T-helper 17 cell (primary cell): ENCODE measurements at places on chromosomes 5 and 9.
A peak's percentile ranks its signal among the peaks of the same experiment; 100 is the strongest.

DNA sequence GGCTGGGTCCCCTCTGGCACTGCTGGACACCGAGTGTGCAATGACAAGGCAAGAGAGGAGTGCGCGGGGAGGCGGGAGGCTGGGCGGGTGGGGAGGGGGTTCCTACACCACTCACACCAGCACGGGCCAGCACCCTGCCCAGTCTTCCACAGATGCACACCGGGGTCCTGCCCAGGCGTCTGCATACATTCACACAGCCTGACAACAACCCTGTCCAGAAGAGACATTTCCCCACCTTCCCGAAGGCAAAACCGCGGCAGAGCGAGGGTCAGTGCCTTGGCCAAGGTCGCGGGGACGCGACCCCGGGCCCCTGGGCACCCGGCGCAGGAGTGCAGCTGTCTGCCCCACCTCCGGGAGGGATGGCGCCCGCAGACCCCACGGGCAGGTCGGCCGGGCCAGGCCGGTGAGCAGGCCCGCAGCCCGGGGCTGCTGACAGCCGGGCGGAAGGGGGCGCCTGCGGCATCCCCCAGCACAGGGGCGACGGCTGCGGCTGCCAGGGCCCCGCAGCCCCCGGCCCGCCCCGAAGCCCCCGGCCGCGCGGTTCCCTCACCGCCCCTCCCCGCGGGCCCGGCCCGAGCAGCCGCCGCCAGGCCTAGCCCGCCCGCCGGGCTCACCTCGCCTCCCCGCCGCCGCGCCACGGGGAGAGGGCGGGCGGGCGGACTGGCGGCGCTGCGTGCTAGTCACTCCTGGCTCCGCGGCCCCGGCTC is 496 bp downstream of the MAPK9 start:
- H3K36me3 ChIP-seq: peaks cover 4% of the 10 kb centered on the region
- H3K4me1 ChIP-seq: peaks cover 42% of the 10 kb centered on the region
- peak overlapping the region; percentile 99 for H3K4me3 ChIP-seq
- no peak for DNase-seq
- H3K27ac ChIP-seq: peak overlapping the region; percentile 97

DNA sequence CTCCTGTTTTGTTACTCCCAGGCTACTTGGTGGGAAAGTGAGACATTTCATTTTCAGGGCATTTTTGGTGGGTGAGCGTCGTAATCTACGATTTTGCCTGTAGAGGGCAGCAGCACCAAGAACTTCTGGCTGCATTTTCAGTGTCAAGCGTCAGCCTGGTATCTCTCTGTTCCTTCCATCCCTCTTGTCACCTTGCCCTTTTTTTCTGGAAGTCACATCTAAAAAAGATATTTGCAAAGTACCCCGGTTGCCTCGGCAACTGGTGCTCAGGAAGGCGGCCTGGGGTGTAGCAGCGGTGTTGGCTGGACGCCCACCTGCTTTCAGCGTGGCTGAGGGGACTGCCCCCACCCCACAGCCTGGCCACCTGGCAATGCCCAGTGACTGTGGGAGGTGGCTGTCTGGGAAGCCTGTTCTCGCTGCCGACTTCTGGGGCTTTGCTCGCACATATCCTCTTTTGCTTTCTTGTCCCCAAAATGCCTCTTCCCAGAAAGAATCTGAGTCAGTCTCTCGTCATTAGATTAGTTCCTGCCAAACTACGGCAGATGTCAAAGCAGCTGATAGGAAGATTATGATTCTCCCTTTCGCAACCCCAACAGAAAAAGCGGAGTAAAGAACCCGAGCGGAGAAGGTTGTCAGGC is 84.5 kb downstream of the ACER2 start:
- H3K4me3 ChIP-seq: peak overlapping the region; percentile 74
- peaks cover 2% of the 10 kb centered on the region for H3K36me3 ChIP-seq
- no peak for DNase-seq
- H3K27ac ChIP-seq: no peak overlapping the region

DNA sequence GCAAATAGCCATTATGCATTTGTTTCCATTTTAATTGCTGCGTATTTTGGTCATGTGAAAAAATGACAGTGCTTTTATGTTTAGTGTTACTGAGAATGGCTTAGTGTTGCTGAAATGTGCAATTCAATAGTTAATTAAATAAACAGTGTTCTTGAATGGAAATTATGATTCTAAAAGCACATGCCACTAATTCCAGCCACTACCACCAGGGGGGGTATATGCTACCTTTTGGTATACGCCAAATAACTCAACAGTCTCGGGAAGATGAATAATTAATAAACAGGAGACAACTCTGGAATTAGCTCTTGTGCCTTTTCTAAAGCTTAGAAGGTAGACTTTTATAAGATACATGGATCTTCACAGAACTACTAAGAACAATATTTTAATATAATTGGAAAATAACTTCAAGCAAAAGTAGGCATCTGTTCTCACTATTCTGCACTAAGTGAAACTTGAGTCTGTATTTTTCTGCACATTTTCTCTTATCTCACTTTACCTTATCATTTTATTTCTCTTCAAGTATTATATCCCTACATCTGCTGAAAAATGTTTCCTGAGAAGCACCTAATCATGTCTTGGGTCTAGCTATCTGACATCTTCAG is 83.5 kb upstream of the MINAR2 start:
- H3K4me3 ChIP-seq: no peak overlapping the region
- no peak overlapping the region for H3K27ac ChIP-seq
- DNase-seq: no peak
- peaks cover 4% of the 10 kb centered on the region for H3K27me3 ChIP-seq

DNA sequence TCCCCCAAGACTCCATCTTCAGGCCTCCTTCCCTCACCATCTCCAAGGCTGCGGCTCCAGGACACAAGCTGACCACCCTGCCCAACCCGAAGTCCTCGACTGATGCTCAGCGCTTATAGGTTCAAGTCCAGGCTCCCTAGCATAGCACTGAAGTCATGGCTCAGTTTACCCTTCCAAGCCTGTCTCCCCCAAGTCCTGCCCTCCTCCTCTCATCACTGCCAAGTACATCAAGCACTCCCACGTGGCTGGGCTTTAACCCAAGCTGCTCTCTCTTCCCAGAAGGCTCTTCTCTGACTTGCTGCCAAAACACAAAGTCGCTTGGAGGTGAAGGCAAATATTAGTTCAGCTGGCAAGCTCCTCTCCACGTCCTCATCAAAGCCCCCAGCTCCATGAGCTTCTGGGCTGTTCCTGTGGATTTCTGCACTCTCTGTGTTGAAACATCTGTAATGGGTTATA is 22.1 kb upstream of the MARCHF6 start:
- H3K27ac ChIP-seq: no peak overlapping the region
- peaks cover 50% of the 10 kb centered on the region for H3K27me3 ChIP-seq
- peaks cover 15% of the 10 kb centered on the region for H3K4me1 ChIP-seq
- no peak for DNase-seq
- H3K36me3 ChIP-seq: peaks cover 11% of the 10 kb centered on the region
- no peak overlapping the region for H3K4me3 ChIP-seq

- H3K27ac ChIP-seq: no peak overlapping the region
- peaks cover 9% of the 10 kb centered on the region for H3K36me3 ChIP-seq
- H3K4me3 ChIP-seq: no peak overlapping the region
- no peak for DNase-seq
- no peaks in the 10 kb centered on the region for H3K4me1 ChIP-seq
- H3K27me3 ChIP-seq: no peaks in the 10 kb centered on the region
These were observed 169.8 kb downstream of the SEMA6A start for GRCh38 chr5:116404792-116405191.

DNA sequence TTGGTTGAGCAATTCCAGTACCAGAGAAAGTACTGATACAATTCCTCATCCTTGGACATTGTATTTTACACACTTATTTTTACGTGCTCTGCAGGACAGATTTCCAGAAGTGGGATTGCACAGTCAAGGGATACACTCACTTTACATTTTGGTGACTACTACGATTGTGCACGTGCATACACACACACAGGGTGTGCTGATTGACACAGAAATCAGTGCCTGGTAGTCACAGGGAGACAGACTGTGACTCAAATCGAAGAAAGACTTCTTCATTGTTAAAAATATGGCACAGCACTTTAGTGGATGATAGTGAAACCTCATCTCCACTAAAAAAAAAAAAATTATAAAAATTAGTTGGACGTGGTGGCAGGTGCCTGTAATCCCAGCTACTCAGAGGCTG is 1.5 kb downstream of the GARIN3 start:
- no peaks in the 10 kb centered on the region for H3K36me3 ChIP-seq
- H3K27me3 ChIP-seq: no peaks in the 10 kb centered on the region

DNA sequence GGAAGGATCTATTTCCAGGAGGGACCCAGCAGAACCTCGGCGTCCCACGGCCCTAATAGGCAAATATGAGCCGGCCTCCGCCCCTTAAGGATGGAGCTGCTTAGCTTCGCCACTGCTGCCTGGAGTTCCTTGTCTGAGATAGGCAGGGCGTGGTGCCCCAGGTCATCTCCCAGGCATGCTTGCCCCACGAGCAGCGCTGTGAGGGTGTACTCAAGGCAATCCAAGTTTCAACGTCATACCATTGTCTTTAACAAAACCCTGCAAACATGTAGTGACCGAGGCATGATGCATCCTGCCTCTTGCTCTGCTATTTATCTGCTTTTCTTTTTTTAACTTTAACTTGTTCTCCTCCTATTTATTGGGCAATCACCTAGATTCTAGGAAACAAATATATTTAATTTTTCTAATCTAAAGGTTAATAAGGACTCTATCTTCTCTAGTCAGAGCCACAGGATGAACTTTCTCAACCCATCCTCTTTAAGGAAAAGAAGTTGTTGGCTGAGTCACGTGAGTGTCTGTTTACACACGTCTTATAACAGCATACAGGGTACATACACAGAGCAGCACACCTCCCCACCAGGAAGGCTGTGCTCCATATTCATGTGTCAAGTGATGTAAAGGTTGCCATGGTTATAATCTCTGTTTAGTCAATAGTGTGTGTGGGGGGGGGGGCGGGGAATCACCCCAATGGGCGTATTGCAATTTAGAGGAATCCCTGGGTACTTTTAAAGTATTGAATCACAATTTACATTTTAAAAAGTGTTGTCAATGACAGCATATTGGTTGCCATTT is 27.3 kb upstream of the ZSWIM6 start:
- H3K36me3 ChIP-seq: peaks cover 3% of the 10 kb centered on the region
- peak overlapping the region; percentile 61 for H3K27ac ChIP-seq
- peaks cover 3% of the 10 kb centered on the region for H3K4me1 ChIP-seq
- DNase-seq: peak; percentile 13
- H3K4me3 ChIP-seq: no peak overlapping the region
- peaks cover 48% of the 10 kb centered on the region for H3K27me3 ChIP-seq

GRCh38 chr5:122463221-122463620 is 151.2 kb downstream of the SNCAIP start:
- no peak overlapping the region for H3K27ac ChIP-seq
- peaks cover 5% of the 10 kb centered on the region for H3K4me1 ChIP-seq
- no peaks in the 10 kb centered on the region for H3K36me3 ChIP-seq
- H3K4me3 ChIP-seq: no peak overlapping the region
- DNase-seq: no peak
- peaks cover 13% of the 10 kb centered on the region for H3K27me3 ChIP-seq

- H3K27me3 ChIP-seq: peaks cover 11% of the 10 kb centered on the region
- no peak overlapping the region for H3K4me3 ChIP-seq
- no peak overlapping the region for H3K27ac ChIP-seq
- H3K36me3 ChIP-seq: no peaks in the 10 kb centered on the region
- no peak for DNase-seq
These were observed 20.0 kb upstream of the SHISAL2B start for GRCh38 chr5:64670277-64670676.

GRCh38 chr5:109223531-109223930 is 186.2 kb downstream of the PJA2 start:
- no peaks in the 10 kb centered on the region for H3K4me1 ChIP-seq
- no peaks in the 10 kb centered on the region for H3K36me3 ChIP-seq
- H3K27me3 ChIP-seq: peaks cover 9% of the 10 kb centered on the region
- H3K27ac ChIP-seq: no peak overlapping the region

GRCh38 chr9:137427454-137428310 is 4.5 kb downstream of the NOXA1 start:
- no peak overlapping the region for H3K27ac ChIP-seq
- no peak overlapping the region for H3K4me3 ChIP-seq
- peaks cover 5% of the 10 kb centered on the region for H3K4me1 ChIP-seq
- H3K36me3 ChIP-seq: no peaks in the 10 kb centered on the region
- DNase-seq: no peak

DNA sequence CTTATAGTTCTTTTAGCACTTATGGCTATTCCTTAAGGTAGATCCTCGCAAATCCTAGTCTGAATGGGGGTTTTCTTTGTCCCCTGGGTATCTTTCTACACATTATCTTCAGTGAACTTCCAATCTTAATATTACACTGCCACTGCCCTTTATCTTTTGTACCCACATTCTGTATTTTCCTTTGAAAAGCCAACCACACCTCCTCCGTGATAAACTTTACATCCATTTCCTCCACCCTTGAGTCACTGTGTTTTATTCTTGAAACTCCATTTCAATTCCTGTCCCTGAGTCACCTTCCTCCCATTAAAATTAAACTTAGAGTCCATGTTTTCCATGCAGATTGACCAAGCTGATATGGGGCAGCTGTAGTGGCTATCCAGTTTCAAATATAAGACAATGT is 43.2 kb upstream of the RICTOR start:
- peaks cover 12% of the 10 kb centered on the region for H3K4me1 ChIP-seq
- peak overlapping the region; percentile 94 for H3K27ac ChIP-seq
- H3K27me3 ChIP-seq: no peaks in the 10 kb centered on the region
- H3K4me3 ChIP-seq: peak overlapping the region; percentile 7
- peaks cover 19% of the 10 kb centered on the region for H3K36me3 ChIP-seq
- DNase-seq: no peak

GRCh38 chr5:1709171-1709803 is 90.3 kb downstream of the MRPL36 start:
- H3K36me3 ChIP-seq: peaks cover 7% of the 10 kb centered on the region
- DNase-seq: no peak
- peak overlapping the region; percentile 0 for H3K4me3 ChIP-seq
- H3K27ac ChIP-seq: no peak overlapping the region
- H3K4me1 ChIP-seq: peaks cover 6% of the 10 kb centered on the region

DNA sequence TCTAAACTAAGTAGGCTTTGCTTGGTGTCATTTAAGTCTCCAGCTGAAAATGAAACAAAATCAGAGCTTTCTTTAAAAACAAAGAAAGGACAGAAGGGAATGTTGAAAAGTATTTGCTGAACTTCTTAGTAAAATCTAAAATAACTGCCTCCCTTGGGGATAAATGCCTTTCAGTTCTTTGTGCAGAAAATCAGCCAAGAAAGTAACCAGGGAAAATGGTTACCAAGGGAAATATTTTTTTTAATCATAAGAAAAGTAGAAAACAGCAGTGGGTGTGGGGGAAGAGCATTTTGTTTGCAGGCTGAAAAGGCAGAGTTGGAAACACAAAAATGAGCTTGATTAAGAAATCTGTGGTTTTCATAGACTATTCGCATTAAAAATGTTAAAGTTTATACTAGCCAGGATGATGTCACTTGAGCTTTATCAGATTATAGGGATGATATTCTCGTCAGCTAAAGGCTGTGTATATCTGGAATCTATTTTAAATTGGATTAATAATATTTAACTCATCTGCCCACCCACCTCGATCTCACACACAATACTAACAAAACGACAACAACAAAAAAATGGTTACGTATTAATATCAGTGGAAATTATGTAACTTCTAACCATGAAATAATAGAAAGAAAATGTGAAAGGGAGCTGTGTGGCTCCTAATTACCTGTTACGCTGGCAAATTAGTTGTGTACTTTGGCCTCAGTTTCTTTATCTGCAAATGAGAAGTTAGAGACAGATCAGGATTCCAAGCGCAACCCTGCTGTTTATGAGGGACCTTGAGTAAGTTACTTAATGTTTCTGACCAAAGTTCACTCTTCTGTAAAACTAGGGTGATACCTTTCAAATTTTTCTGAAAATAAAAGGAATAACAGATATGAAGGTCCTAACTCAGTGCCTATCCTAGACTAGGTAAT is at the start of gene ECM2:
Gene ECM2, minus strand, starts transcription at position 51 of the 911 bp plus-strand sequence. CDS start 13,124 bp downstream, outside the sequence.
- peak within 1 kb of the TSS; percentile 39 for H3K4me3 ChIP-seq
- no peak within 1 kb of the TSS for H3K27ac ChIP-seq
- no peaks in the 10 kb centered on the region for H3K27me3 ChIP-seq
- peaks cover 12% of the 10 kb centered on the region for H3K4me1 ChIP-seq
- no peaks in the 10 kb centered on the region for H3K36me3 ChIP-seq
